Right cardiac atrium (tissue), 5 donors: ENCODE measurements at places on chromosomes 6 and 20. TPM values are rescaled to one million over a fixed set of nuclear protein-coding genes. Genes with fewer than 3 reads are reported as not detected.

Gene ZSCAN23
- 1.9 TPM for total RNA-seq

Gene TIAM2
- 13.4 TPM for total RNA-seq

Gene CST2
- total RNA-seq: not detected

Gene SLA2
- total RNA-seq: 0.70 TPM

Gene SHLD1
- total RNA-seq: 11.2 TPM

Gene CEBPB
- 92.4 TPM for total RNA-seq

Gene IMPG1
- not detected for total RNA-seq

Gene SIRPB1
- 2.1 TPM for total RNA-seq

Gene EPPIN
- total RNA-seq: 0.09 TPM

Gene MYLK4
- 1.9 TPM for total RNA-seq

Gene SAMD3
- 1.2 TPM for total RNA-seq

Gene BCAS1
- total RNA-seq: not detected

Gene SMPD2
- total RNA-seq: 5.8 TPM

Gene BFSP1
- total RNA-seq: 1.8 TPM

Gene KCNB1
- total RNA-seq: 0.45 TPM

Gene PM20D2
- total RNA-seq: 12.1 TPM

Gene OR12D3
- total RNA-seq: not detected
